Articular chondrocyte of knee joint (primary cell): ENCODE measurements at places on chromosomes 2 and 18. TPM values are rescaled to one million over a fixed set of nuclear protein-coding genes. Genes with fewer than 3 reads are reported as not detected.

FHL2 gene
- total RNA-seq: 202 and 504 TPM in 2 replicates

ATP6V1B1 gene
- total RNA-seq: 0.39 TPM in 1 of 2 replicates, not detected in the other

TMEM214 gene
- 68.0 and 68.5 TPM in 2 replicates for total RNA-seq

DSC1 gene
- under 0.01 TPM in 1 of 2 replicates, not detected in the other for total RNA-seq

HDAC4 gene
- 32.8 and 45.6 TPM in 2 replicates for total RNA-seq
